ENCODE measurements at places on chromosomes 6 and 20.

GRCh38 chr20:46296526-46297250 lies 11.6 kb downstream of the CDH22 start:
- DNase-seq = no peak

DNA sequence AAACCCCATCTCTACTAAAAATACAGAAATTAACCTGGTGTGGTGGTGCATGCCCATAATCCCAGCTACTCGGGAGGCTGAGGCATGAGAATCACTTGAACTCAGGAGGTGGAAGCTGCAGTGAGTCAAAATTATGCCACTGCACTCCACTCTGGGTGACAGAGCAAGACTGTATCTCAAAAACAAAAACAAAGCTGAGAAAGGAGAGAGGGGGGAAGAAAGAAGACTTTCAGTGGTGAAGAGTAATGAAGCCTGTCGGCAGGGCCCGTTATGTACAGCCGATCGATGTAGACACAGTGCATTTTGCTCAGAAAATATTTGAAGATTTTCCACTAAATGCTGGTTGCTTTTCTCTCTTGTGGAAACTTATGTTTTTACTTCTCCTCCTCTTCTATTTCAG lies 13.8 kb downstream of the VAPB start:
- no peak for DNase-seq

GRCh38 chr6:166929542-166930189 lies 26.7 kb downstream of the RNASET2 start:
- DNase-seq = no peak

GRCh38 chr6:83292900-83293843 lies 100.0 kb downstream of the RWDD2A start:
- DNase-seq = no peak

DNA sequence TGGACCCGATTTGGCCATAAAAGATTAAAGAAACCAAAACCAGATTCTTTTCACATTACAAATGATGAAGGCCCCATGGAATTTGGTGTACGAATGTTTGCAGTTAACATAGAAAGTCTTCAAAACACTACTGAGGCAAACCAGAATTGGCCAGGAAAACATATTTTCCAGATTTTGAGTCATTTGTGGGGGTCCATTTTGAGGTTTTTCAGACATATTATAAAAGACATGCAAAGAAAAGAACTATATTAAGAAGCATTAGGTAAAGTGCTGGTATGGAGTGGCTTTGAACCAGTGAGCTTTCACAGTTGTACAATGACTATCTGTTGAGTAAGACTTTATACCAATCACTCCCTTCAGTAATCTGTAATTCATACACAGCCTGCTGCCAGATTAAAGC lies 168.9 kb upstream of the COL21A1 start:
- no peak for DNase-seq

GRCh38 chr6:96997788-96998187 lies 73.3 kb downstream of the KLHL32 start:
- no peak for DNase-seq

GRCh38 chr6:166286839-166287271 lies 21.3 kb downstream of the PRR18 start:
- DNase-seq = no peak

DNA sequence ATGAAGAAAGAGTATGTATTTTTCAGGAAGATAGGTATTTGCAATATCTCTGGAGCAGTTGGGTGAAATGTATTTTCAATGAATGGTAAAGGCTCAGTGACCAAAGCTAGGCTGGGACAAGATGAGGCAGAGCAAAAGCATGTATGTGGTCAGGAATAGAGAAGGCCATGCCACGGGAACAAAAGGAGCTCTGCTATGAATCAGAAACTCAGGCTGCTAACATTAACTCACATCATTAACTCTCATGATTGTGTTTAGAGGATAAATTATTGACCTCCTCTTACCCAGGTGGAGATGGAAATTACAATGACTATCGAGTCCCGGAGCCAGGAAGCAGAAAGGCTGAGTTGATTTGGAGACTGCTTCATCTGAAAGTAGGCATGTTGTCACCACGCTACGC lies 220.2 kb downstream of the FUT9 start:
- no peak for DNase-seq

DNA sequence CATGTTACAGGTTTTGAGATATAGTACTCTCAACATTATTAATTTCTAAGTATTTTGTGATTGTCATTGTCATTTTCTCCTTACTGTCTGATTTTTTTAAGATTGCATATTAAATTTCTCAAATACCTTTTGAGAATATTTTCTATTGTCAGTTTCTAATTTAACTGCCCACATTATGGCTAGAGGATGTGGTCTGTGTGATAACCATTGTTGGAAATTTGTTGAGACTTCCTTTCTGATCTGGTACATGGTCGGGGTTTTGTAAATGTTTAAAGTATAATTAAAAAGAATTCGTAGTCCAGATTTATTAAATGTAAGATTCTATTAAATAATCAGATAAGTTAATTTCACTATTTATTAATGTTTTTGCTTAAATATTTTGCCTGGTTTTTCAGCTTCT lies 60.1 kb downstream of the SLX4IP start:
- no peak for DNase-seq

DNA sequence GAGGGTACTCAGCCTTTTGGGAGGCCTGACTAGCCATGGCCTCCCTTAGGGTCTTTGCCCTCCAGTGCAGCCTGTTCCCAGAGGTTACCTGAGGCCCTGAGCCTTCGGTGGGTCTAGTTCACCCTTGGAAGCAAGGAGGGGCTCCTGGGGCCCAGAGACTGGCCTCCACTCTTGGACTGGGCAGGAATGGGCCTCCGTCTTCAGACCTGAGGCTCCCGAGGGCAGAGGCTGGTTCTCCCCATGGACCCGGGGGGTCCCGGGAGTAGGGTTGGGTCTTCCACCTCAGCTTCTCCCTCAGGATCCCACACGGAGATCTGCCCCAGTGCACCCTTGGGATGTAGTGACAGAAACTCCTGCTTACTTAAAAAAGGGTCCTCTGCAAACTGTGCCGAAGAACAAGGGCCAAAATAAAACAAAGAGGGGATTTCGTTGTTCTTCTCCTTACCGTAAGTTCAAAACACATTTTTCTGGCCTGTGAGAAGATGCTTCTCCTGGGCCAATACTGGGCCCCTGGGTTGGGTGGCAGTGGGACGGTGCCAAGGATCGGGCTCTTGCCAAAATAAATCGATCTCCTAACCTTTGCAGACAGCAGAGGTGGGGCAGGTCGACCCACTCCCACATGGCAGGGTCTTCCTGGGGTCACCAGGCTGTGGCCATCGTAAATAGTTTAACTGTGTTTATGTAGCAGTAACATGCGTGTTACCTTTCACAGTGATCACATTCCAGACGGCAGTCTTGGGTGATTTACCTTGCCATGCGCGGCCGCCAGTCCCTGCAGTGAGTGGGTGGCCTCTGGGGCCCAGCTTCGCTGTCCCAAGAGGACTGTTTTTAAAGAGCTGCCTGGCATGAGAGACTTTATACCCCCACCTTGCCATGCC lies 151.8 kb downstream of the VEGFA start:
- DNase-seq = no peak

- DNase-seq = no peak
Observed at GRCh38 chr6:44453146-44453545, 65.6 kb downstream of the CDC5L start.

All from stimulated activated CD8-positive, alpha-beta memory T cell treated with anti-CD3 and anti-CD28 coated beads, Interleukin-2, amount 100 ng/mL, for 1 hour (primary cell).